GM12878 (cell line): ENCODE measurements at places on chromosomes 3 and 15.

DNA sequence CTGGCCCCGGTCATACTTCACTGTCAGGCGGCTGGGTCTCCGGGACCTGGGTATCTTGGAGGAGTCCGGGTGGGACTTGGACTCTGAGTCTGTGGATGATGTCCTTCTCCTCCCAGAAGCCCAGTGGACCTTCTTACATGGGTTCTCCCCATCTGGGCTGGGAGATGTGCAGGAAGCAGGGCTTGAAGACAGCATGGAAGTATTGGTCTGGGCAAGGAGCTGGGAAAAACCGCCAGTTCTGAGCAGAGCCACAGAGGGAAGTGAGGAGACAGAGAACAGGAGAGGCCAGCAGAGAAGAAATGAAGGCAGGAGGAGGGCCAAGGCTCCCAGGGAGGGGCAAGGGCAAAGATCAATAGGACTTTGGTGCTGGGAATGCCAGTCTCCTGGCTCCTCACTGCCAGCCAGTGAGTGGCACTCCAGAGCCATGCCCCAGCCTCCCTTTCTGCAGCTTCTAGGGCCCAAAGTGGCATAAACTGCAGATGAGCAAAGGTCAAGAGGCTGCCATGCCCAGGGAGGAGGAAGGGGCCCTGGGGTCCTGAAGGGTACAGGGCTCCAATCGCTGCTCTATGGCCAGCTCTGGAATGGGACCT, at the start of gene PPP1R14D:
Gene PPP1R14D, minus strand, starts transcription at position 262 of the 590 bp plus-strand sequence. Its CDS starts 67 bp downstream, at position 195.
- DNase-seq = no peak

GRCh38 chr3:193782747-193783146, 189.7 kb downstream of the OPA1 start:
- DNase-seq = no peak

GRCh38 chr3:28087591-28087990, 153.8 kb upstream of the CMC1 start:
- DNase-seq = no peak

- no peak for DNase-seq
Observed at GRCh38 chr15:49155834-49156627, 632 bp upstream of the COPS2 start.

- DNase-seq = no peak
Observed at GRCh38 chr3:45518376-45519135, 76.0 kb upstream of the LIMD1 start.

DNA sequence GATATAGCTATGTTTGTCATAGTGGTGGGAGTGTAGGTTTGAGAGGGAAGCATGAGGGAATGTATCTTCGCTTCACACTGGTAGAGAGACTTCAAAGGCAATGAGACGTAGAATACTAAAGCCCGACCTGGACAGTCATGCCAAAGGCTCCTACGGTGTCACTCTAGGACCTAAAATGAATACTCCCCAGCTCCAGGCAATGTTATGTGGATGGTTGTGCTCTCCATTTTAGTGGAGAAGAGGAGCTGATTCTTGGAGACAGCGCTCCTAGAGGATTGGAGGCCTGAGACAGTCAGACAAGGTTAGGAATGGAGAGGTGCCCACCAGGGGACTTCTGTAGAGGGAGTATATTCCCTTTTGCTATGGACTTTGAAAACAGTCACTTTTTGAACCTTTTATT, 260.1 kb downstream of the MEX3B start:
- no peak for DNase-seq

DNA sequence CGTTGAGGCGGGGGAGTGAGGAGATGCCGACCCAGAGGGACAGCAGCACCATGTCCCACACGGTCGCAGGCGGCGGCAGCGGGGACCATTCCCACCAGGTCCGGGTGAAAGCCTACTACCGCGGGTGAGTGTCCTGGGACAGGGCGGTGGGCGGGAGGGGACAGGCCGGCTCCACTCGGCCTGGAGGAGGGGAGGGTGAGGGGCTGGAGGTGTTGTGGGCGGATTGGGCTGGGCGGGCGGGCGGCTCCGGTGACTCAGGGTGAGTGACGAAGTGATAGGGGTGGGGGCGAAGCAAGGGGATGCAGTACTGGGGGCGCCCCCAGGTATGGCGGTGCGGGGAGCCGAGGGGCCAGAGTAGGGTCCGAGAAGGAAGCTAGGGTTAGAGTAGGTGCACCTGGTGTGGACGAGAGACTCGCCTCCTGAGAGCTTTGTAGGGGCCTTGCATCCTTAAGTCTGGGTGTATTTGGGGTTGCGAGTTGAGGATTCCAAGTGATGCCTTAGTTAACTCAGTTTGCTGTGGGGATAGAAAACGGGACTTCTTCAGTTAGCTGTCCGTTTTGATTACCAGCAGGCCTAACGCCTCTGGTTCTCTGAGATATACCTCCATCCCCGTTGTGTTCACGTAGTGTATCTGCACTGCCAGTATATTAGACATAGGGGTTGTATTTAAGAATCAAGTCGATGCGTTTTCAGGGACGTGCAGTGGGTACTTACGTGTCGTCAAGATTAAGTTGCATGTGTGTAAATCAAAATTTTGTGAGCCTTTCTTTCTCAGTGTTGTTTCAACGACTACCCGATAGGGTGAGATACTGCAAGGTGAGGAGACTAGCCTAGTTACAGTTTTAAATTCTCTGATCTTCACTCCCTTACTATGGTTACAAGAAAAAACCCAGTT, 670 bp downstream of the PRKCI start:
- no peak for DNase-seq

DNA sequence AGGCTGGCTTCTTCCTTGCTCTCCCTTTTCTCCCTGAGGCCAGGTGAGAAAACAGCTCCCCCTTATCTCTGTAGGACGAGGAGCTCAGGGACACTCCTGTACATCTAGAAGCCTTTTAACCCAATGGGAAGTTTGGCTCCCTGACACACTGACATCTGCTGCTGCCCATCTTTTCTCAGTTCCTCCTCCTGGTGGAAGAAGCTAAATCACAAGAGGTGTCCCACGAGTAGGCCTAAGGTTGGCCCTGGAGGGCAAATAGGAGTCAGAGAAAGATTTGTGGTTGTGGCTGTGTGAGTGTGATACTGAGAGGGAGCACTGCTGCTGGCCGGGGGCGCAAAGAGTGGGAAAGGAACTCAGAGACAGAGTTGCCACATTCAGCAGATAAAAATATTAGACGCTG, 49.5 kb downstream of the ARHGAP31 start:
- DNase-seq = no peak

DNA sequence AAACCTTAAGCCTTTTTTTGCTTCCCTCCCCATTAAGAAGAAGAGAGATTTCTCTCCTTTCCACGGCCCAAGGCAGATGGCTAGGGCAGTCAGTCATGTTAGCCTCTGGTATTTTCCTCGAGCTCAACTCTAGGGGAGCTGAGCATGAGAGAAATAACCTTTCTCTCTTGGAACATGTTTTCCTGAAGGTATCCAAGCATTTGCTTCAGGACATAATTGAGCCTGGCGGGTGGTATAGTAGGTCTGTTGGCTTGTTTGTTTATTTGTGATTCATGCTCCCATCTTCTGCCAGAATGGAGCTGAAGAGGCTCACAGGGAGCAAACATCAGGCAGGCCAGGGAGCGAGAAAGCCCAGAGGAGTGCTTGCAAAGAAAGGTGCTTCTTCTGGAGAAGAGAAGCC, 102.5 kb downstream of the MESD start:
- DNase-seq = no peak

DNA sequence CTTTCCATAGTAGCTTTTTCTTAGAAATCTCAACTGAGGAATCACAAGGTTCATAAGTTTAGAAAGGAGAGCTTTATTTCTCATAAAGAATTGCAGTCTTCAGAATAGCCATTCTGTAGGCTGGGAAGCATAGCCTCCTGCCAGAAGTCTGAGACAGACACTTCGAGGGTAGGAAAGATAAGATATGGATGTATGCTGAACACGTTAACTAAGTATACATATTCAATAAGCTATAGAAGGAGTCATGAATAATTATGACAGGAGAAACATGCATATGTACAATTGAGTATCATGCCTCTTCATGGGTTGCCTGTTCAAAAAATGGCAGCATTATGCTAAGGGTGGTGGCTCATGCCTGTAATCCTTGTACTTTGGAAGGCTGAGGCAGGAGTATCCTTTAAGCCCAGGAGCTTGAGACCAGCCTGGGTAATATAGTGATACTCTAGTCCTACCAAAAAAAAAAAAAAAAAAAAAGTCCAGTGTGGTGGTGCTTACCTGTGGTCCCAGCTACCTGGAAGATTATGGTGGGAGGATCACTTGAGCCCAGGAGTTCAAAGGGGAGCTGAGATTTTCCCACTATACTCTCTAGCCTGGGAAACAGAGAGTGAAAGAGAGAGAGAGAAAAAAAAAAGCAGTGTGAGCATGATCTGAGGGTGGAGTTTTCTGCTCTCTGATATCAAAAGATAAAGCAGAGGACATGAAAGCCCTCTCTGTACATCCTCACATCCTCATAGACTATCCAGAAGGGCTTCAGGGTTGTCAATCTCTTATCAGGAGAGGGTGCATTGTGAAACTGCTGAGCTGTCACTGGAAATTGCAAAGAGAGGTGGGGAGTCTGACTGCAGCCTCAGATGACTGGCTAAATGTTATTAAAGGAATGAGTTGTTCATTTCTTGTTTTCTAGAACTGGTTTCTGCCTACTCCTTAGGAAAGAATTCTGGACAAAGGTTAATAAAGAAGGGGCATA, 23.6 kb upstream of the CADPS start:
- no peak for DNase-seq

GRCh38 chr3:5194341-5194740, 6.8 kb downstream of the EDEM1 start:
- DNase-seq = no peak

DNA sequence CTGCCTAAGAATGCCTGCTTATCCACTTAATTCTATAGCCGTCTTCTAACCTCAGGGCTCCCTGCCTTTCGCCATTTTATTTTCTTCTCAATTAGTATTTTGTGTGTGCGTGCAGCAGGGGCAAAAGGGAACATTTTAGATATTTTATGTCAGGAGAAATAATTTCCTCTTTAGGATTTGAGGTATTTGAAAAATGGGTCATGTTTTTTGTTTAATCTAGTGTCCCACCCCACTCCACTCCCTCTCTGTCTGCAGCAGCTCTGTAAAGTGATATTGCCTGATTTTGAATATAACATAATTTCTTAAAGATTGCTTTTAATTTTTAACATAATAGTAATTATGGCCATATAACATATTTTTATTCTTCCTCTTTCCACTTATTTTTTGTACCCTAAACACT, 593.2 kb upstream of the DPPA4 start:
- no peak for DNase-seq

- DNase-seq = no peak
Observed at GRCh38 chr15:59178151-59178695, 28.4 kb upstream of the LDHAL6B start.

- no peak for DNase-seq
Observed at GRCh38 chr3:8743911-8744310, 10.3 kb downstream of the CAV3 start.

DNA sequence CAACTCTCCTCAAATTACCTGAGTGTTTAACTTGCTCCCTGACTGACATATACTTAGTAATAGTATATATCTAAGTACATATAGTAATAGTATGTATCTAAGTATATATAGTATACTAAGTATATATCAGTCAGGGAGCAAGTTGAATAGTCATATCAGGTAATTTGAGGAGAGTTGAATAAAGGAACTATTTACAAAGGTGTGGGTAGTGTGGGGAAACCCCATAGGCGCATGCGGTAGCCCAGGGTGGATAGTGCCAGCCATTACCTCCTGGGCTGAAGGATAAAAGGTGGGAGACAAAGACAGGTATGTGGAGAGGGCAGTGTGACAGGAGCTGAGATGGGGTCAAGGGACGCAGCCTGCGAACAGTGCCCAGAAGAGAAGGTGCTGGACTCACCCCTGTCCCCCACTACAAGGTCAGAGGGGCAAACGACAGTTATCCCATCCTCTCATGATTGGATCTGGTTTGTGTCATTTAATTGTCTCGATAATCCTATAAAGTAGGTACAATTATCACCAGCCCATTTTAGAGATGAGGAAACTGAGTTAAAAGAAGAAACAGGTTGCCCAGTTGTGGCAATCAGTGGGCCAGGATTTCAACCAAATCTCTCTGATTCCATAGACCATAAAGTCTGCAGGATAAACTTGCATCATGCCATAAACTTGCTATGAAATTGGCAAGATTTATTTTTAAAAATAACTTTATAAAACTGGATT, 34.1 kb upstream of the TPM1 start:
- no peak for DNase-seq

GRCh38 chr15:45714590-45715488, 80.0 kb downstream of the SQOR start:
- DNase-seq = no peak

- DNase-seq = no peak
Observed at GRCh38 chr15:31177951-31178350, 76.4 kb upstream of the TRPM1 start.

DNA sequence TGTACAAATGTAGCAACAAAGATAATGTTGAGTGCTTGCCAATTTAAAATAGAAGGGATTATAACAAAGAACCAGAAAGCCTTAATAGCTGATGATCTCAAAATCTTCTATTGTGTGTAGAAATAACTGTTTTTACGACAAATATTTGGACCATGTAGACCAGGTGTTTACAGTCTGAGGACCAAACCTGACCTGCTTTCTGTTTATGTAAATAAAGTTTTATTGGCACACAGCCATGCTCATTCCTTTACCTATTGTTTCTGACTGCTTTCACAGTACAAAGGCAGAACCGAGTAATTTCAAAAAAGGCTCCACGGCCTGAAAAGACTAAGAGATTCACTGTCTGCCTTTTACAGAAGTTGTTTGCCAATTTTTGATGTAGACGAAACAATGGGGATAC, 91.8 kb downstream of the GOLIM4 start:
- no peak for DNase-seq

DNA sequence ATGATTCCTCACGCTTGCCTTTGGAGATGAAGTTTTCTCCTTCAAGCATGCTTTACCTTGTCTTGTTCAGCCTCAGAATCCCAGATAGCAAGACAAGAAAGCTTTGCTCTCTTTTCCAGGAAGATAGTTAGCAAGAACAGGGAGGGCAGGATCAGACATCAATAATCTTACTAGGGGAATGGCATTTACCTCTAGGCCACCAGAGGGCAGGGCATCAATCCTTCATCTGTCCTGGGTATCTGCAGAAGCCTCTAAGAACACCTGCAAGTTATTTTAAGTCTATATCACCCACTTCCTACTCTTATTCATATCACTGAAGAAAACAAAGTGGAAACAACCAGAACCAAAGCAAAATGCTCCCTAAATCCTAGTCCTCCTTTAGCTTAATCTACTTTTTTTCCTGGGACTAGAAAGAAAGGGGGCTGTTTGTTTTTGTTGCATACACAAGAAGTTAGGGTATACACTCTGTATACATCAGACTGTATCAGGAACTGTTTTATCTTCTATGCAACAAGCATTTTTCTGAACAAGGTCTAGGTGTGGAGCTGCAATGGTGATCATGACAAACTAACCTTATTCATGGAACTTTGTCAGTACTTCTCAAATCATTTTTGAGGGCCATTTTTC, 862.5 kb downstream of the CADM2 start:
- DNase-seq = no peak

- no peak for DNase-seq
Observed at GRCh38 chr15:82183121-82184031, 79.2 kb downstream of the EFL1 start.

- DNase-seq = no peak
Observed at GRCh38 chr15:80202641-80203360, 49.2 kb downstream of the CTXND1 start.

GRCh38 chr3:16343101-16343500, 78.1 kb downstream of the OXNAD1 start:
- DNase-seq = no peak
